ENCODE measurements at places on chromosomes 3 and 15.

GRCh38 chr3:53328746-53329145 lies 18.6 kb downstream of the DCP1A start:
- DNase-seq, result no peak

DNA sequence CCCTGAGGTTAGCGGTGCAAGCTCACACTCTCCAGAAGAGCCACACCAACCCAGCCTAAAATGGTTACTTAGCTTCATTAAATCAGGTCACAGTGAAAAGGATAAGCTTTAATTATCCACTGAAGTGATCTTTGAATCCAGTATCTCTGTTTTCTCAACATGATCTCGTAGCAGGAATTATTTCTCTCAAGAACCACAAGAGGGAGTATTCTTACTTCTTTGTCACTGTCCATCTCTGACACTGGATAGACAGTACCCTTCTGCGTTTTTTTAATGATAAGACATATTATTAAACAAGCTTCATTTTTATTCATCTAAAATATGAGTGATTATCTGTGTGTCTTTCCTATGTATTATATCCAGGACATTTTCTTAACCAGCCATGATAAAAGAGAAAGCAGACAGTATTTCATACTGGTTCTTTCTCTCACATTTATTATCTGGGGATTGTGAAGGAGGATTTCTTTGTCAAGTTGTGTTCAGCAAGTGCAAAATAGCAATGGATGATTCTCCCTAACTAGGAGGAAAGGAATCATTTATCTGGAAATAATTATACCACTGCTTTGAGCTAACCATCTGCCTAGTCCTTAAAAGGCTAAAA lies 105.4 kb upstream of the CCDC54 start:
- no peak for DNase-seq

DNA sequence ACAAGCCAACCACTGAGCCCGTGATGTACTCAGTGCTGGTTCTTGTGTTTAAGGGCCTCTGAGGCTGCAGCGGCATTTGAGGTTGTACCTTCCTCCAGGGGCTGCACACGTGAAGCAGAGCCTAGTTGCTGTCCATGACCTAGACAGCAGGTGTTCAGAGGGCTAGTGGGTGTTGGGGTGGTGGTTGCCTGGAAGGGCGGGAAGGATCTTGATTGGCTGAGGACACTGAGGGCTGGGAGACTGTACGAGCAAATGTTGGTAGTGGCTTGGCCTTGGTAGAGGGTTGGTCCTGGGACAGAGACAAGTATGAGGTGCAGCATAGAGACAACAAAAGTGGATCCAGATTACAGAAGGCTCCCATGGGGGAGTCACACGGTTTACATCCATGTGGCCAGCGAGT lies 17.0 kb upstream of the HES1 start:
- no peak for DNase-seq

- DNase-seq, result no peak
Observed at GRCh38 chr3:9278085-9278484, 28.6 kb upstream of the SRGAP3 start.

DNA sequence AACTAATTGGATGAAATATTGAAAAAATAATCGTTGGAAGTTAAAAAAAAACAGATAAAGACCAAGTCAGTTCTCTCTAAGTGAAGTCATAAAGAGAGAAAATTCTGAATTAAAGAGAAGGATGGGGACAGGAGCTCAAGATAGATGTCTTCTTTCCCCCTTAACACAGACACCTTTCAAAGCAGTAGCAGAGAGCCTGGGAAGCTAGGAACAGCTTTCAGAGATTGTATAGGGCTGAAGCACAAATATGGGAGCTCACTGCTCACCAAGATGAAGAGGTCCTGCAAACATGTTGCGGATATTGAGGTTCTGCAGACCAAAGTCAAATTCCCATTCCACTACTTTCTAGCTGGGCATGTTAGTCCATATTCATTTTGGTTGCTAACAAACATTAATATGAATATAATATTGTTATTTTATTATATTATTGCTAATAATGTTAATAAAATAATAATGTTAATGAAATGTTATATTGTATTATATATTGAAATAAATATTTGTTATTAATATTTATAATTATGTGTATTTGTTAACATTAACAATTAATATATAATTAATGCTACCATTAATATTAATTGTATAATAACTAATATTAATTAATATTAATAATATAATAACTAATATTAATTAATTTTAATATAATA lies 319.1 kb downstream of the OXSM start:
- DNase-seq, result no peak

GRCh38 chr15:65344914-65345275 lies 32.9 kb downstream of the IGDCC3 start:
- DNase-seq, result no peak

DNA sequence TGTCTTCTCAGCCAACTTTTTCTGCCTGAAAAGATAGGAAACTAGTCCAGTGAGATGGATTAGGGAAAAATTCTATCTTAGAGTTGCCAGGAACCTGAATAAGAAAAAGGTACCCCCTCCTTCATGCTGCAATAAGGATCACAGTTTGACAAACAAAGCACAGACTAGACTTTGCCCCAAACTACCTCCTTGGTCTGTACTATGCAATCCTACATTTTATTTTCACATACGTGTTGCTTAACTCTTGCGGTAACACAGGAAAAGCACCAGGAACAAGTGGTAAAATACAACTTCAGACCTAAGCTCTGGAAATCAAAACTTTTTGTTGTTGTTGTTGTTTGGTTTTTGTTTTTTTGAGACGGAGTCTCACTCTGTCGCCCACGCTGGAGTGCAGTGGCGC lies 11.3 kb upstream of the IL12A start:
- no peak for DNase-seq

DNA sequence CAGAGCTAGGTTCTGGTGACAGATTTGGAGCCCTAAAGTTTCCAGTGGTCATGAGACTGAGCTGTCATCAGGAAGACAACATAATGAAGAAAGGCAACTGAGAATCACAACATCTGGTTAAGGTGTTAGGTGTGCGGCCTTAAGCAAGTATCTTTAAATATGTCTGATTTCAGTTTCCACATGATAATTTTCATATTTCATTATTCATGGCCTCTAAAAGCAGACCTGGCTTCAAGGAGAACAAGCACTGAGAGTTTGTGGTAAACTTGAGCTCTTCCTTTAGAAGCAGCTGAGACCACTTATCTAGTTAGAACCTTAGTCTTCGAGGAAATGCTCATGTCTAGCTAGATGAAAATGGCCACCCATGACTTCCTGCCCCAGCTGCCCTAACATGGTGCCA lies 25.7 kb upstream of the MYLK start:
- DNase-seq, result no peak

GRCh38 chr3:44885618-44886017 lies 11.2 kb downstream of the TGM4 start:
- no peak for DNase-seq

DNA sequence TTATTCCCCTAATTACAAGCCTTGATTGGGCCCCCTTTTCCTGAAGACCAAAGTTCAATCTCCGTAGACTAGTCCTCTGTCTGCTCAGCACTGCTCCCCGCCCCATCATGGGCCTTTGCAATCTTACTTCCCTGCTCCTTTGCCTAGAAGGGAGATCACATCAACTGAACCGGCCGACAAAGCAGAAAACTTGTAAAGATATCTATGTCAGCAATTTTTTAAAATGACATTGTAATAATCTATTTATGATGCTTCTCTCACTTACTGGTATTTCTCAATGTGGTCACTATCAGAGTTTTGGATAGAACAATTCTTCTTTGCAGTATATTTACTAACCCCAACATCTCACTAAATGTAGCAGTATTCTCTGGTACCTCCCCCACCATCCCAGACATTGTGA lies 17.3 kb downstream of the ANAPC13 start:
- DNase-seq, result no peak

GRCh38 chr3:105944721-105945120 lies 75.9 kb upstream of the CBLB start:
- no peak for DNase-seq

- DNase-seq, result no peak
Observed at GRCh38 chr3:120599211-120599610, 3.1 kb downstream of the NDUFB4 start.

GRCh38 chr3:55682461-55682860 lies 195.4 kb upstream of the WNT5A start:
- no peak for DNase-seq

GRCh38 chr3:115388811-115389210 lies 234.5 kb upstream of the GAP43 start:
- DNase-seq, result no peak

- DNase-seq, result no peak
Observed at GRCh38 chr3:60588806-60589205, 662.4 kb downstream of the FHIT start.

GRCh38 chr3:152287898-152288576 lies 19.3 kb downstream of the MBNL1 start:
- DNase-seq, result no peak

GRCh38 chr15:73694419-73694818 lies 10.2 kb downstream of the CD276 start:
- no peak for DNase-seq

GRCh38 chr3:169227911-169228310 lies 435.6 kb downstream of the MECOM start:
- no peak for DNase-seq

- no peak for DNase-seq
Observed at GRCh38 chr3:101994386-101994785, 145.1 kb downstream of the NFKBIZ start.

DNA sequence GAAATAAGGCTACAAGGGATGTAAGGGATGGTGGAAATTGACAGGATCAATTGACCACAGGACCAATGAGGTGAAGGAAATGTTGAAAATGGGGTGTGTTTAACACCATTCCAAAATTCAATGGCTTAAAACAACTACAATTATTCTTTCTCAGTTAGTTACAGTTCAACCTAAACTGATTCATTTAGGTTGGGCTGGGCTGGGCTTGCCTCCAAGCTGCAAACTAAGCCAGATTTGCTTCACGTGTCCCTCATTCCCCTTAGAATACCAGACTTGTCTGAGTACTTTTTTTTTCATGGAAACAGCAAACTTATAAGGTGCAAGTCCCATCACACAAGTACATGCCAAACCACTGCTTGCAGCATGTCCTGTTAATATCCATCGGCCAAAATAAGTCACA lies 280.1 kb downstream of the NEK10 start:
- no peak for DNase-seq

- DNase-seq, result no peak
Observed at GRCh38 chr3:127767126-127767525, 55.2 kb downstream of the MGLL start.

DNA sequence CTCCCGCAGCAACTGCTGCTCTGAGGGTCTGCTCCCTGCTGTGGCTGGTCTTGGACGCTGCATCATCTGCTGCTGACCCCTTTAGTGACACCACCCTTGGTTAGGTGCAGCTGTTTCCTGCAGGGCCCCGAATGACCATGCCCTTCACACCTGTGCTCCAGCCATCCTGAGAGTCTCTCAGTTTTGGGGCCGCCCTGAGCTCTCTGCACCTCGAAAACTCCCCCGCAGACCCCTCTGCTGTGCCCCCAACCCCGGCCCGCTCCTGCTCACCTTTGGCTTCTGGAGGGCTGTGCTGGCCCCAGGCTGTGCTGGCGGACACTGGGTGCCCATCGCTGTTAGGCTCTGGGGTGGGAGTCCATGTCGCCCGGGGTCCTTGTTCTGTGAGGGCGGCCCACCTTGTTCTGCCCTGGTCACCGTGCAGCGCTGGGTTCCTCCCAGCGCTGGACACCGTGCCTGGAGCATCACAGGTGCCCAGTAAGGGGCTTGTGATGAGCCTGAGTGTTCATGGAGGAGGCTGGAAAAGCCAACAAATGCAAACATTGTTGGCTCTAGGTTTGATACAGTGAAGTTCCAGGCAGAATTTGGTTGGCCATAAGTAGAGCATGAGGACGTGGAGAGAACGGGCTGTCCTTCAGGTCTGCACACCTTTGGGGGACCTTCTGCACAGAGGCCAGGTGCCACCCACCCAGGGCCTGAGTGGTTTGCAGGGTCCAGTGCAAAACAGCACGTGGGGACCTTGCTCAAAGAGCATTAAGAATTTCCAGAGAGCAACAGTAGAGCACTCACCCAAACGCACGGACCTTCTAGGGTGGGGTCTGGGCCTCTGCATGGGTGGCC lies 12.3 kb downstream of the ABTB1 start:
- no peak for DNase-seq

GRCh38 chr3:64271631-64272030 lies 46.4 kb upstream of the PRICKLE2 start:
- no peak for DNase-seq

DNA sequence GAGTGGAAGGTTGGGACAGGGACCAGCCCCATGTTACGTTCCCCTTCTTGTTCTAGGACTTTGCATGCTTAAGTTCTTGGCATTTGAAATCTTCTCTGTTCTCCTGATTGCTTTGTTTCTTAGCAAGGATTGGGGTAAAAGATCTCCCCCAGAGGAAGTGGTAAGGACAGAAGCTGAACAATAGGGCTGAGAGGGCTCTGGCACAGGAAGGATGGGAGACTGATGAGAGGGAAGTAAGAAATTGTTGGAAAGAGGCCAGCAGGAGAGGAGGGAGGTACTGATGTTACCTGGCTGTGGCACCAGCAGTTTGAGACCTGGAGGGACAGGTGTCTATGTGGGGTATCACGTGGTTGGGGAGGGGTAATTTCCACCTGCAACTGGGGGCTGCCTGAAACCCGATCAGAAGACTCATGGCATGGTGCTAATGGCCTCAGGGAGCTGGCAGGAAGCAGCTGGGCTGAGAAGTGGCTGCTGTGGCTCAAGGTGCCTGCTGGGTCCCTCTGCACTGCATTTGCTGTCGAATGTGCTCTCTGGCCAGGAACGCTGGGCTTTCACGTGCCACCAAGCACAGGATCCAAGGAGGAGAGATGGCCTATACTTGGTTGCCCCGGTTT lies 108.4 kb downstream of the LSM3 start:
- no peak for DNase-seq

DNA sequence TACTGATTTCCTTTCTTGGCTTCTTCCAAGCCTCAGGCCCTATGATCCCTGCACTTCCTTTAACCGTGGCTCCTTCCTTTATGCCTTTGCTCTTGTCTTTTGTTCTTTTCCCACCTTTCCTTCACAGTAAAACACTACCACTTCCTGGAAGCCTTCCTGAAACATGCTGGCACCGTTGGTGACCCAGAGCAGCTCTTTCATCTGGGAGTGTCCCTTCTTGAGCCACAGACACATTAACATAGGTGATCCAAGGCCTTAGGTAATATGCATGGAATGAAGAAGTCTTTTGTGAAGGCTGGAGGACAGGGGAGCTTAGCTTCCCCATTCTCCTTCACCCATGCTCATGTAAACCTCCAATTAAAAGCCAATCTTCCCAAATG lies 39.4 kb downstream of the AMOTL2 start:
- no peak for DNase-seq

DNA sequence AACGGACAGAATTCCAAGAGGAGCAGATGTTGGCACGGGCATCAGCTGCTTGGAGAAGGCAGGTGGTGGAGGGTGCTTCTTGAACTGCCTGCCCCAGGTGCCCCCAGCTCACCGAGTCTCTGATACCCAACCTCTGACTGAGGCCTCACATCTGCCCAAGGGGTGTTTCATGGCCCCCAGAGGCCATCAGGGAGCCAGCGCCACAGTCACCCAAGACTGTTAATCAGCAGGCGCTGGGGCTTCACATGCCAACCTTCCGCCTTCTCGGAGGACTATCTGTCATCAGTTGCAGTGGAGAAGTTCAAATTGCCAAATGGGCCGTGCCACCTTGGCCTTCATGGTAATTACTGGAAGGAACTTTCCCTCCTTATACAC lies 61.9 kb upstream of the SLC6A1 start:
- no peak for DNase-seq
